Fibroblast of skin of back (primary cell): ENCODE measurements at places on chromosomes 11 and 22.

GRCh38 chr11:61700212-61700611 lies 20.0 kb downstream of the DAGLA start:
- peak; percentile 43 for DNase-seq

DNA sequence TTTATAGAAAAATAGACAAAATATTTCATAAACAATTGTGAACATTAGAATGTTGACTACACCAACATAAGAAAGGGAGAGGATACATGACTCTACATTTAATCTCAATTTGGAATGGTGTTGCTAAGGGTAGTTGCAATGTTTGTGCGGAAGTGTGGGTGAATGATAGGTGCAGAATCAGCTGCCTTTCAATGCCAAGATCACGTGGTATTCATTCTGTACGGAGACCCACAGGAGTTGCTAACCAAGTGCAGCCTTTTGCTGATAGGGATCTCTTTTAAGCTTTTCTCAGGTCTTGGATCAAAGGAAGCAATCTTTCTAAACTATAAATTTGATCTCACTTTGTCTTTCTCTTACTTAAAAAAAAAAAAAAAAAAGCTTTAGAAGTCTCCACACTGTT lies 29.8 kb upstream of the CTSC start:
- DNase-seq, result no peak

GRCh38 chr22:43745411-43745770 lies 66.7 kb downstream of the EFCAB6 start:
- DNase-seq, result no peak

DNA sequence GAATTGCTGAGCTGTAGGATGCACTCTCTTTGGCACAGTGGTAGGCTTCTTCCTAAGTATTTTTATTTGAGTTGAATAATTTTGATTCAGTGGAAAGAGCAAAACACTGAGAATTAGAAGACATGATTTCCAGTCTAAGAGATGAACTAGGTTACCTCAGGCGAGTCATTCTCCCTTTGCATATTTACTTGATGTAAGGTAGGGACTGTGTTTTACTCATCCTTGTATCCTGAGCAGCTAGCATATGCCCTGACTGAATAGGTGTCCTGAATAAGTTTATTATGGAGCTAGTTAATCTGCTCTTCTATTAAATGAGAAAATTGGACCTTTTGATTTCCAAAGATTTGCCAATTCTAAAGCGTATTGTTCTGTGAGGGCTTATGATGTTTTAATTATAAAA lies 50.7 kb downstream of the STIM1 start:
- no peak for DNase-seq

- no peak for DNase-seq
Observed at GRCh38 chr22:43509337-43509736, 97.5 kb downstream of the MPPED1 start.

DNA sequence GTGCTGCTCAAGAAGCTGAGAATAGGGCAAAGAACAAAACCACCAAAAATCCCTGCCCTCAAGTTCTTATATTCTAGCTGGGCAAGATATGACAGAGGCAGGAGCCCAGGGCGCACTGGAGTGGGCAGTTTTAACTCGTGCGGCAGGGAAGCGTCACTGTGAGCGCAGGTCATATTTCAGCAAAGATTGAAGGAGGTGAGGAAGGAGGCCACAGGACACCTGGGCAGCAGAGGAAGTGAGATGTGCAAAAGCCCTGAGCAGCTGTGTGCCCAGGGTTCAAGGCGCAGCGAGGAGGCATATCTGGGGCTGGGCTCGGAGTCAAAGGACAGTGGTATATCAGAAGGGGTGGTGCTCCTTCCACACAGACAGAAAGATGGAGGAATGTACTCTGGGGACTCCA lies 13.5 kb downstream of the KCNC1 start:
- DNase-seq, result no peak

DNA sequence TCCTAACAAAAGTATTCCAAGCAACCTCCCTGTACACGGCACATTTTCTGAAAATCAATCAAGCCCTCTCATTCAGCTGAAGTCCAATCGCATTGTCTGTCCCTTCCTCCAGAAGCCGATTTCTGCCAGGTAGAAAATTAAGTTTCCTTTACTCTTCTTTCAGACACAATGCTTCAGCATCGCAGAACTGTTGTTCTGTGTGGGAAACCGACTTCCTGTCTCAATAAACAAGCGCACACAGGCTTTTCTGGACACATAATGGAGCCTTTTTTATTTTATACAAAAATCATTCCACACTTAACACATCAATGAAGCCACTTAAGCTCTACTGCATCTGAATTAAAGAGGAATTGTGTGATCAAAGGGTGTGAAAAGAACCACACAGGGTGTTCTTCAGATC lies 75.6 kb downstream of the BLID start:
- DNase-seq, result no peak

DNA sequence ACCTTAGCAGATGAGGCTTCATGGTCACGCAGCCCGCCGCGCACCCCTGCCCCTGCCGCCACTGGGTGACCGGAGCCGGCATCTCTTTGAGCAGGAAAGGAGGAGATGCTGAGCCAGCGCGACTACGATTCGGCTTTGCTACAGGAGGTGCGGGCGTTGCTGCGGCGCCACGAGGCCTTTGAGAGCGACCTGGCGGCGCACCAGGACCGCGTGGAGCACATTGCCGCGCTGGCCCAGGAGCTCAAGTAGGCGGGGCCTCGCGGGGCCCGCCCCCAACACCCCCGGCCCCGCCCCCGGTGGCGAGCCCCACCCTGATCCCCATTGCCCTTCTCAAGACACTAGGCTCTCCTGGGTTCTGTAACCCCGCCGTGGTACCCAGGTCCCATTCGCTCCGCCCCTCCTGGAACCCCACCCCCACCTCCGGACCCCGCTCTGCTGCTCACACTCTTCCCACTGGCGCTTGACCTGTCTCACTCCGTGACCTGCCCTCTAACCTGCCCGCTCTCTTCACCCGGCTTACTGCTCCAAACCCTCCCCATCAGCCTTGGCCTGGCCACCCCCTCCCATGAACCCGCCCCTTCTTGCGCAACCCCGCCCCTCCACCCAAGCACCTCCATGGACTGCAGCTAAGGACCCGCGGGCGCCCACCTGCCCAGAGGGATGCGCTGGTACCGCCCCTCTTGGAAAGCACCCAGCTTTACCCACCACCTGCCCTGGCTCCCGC lies 9.1 kb downstream of the CTSF start:
- peak; percentile 13 for DNase-seq

DNA sequence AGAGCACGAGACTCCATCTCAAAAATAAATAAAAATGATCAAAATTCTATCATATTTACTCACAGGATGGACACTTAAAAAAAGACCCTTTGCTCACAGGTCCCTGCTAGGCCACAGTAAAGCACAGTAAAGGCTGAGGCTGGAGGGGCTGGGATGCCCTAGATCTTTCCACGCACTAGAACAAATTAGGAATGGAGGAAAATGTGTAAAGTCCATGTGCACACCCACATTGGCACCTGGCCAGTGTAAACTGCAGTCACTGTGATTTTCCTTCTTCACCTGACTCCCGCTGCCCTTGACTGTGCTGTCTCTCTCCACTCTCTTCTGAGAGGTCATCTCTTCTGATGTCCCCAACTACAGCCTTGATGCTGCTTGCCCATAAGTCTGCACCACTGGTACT lies 195.5 kb downstream of the EFCAB6 start:
- DNase-seq, result no peak

GRCh38 chr22:32858957-32859356 lies 57.5 kb downstream of the TIMP3 start:
- no peak for DNase-seq

DNA sequence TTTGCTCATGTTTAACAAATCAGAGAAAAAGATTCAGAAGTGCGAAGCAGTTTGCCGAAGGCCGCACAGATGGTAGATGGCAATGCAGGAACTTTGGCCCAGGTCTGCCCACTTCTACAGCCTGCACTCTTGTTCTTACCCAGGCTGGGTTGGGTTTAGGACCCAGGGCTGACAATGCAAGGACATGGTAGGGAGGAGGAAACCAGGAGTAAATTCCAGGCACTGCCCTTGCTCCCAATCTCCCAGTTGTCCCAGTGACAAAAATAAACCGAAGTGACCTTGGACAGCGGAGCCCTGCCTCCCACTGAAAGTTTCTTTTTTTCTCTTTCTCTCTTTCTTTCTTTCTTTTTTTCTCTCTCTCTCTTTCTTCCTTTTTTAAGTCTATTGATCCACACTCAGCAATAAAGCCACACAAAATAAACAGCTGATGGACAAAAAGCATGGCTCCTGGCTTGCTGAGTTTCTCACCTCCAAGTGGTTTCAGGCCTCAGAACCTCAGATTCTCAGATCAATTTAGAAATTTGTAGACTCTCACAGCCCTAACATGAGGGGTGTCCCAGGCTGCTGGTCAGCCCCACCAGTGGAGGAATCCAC lies 33.5 kb upstream of the FCHSD2 start:
- no peak for DNase-seq

- no peak for DNase-seq
Observed at GRCh38 chr11:60221692-60222091, 21.2 kb downstream of the MS4A4E start.

- peak; percentile 77 for DNase-seq
Observed at GRCh38 chr11:128956401-128957201, 13.9 kb upstream of the TP53AIP1 start.

GRCh38 chr11:92473736-92474135 lies 249.1 kb downstream of the FAT3 start:
- peak; percentile 68 for DNase-seq

DNA sequence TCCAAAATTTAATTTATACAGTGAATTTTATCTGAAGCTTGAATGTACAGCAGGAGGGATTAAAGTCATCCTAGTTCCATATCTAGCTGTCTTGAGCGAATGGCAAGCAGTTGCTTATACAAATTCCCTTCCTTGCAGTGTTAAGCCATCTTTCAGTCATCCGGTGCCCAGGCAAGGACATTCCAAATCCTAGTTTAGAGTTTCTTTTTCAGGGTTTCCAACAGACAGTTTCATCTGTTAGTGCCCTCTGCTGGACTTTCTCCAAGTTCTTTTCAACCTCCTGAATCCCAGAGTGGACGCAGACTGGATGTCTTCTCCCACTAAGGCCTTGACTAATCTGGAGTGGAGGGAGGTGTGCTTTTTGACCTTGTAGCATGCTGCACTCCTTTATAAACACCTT lies 45.4 kb downstream of the GRAMD1B start:
- DNase-seq, result peak; percentile 67

DNA sequence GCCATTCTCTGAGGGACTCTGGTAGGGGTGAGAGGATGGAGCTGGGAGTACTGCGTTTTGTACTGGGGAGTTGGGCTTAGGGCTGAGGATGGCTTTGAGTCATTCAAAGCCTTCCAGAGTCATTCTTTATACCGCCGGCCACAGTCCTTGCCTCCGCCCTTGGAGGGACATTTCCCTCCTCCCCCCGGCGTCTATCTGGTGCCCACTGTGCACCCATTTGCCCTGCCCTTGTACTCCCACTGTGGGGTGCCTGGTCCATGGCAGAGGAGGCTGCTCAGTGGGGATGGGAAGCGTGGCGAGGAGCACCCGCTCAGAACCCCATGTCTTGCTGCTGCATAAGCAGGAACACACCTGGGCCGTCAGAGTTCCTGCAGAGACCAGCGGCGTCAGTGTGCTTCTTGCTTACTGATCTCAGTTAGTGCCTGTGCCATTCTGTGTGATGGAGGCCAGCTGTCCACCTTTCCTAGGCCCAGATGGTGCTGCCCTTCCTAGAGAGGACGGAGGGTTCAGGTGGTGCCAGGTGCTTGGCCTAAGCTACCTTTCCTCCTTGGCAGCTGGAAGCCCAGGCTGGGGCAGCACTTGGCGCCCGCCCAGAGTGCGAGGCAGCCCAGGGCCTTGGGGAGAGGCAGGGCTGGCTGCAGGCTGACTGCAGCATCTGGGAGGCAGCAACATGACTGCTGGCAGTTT lies 23.3 kb upstream of the TMEM191C start:
- DNase-seq, result no peak

GRCh38 chr11:122646549-122647340 lies 8.8 kb upstream of the UBASH3B start:
- DNase-seq, result peak; percentile 64

GRCh38 chr11:62400760-62401159 lies 18.1 kb upstream of the SCGB1A1 start:
- peak; percentile 85 for DNase-seq

GRCh38 chr11:129352676-129353075 lies 23.0 kb upstream of the BARX2 start:
- no peak for DNase-seq

- no peak for DNase-seq
Observed at GRCh38 chr11:40716344-40717130, 742.9 kb downstream of the LRRC4C start.

- no peak for DNase-seq
Observed at GRCh38 chr22:26271427-26271826, 102.2 kb downstream of the SEZ6L start.

GRCh38 chr11:12459374-12459773 lies 82.0 kb downstream of the PARVA start:
- DNase-seq, result no peak

DNA sequence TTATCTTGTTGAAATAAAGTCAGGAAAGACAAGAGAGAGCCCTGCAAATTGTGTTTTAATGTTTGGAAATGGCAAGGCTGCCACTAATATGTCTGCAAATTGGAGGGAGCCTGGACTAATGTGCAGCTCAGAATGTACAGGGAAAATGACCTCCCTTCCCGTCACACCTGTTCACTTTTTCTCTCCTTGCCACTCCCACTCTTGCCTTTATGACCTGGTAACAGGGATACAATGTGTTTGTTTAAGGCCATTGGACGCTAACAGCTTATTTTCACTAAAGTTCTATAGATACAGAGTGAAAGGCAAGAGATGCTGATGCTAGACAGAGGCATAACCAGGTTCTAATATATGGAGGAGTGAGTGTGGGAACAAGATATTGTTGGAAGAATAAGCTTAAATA lies 203.9 kb downstream of the RAB38 start:
- no peak for DNase-seq

GRCh38 chr11:16184588-16184987 lies 171.8 kb downstream of the SOX6 start:
- peak; percentile 86 for DNase-seq

- peak; percentile 56 for DNase-seq
Observed at GRCh38 chr11:59102259-59102765, 4.7 kb upstream of the FAM111B start.

- DNase-seq, result no peak
Observed at GRCh38 chr22:36336246-36337182, 51.3 kb downstream of the MYH9 start.

DNA sequence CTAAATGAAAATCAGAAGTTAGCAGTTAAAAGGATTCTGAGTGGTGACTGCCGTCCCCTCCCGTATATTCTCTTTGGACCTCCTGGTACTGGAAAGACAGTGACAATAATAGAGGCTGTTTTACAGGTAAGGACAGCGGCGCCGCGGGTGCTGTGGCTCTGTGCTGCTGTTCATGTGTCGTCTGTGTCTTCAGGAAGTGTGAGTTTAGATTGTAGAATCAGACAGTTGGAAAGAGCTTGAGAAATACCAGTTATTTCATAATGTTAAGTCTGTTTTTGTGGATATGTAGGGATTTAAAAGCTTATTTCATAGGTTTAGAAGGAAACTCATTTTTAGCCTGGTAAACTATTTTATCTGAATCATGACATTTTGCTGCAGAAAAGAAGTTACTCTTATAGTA lies 27.4 kb upstream of the PANX2 start:
- no peak for DNase-seq

- DNase-seq, result no peak
Observed at GRCh38 chr22:43344520-43344787, 1.3 kb upstream of the SCUBE1 start.
